Nasal cavity respiratory epithelium epithelial cell of viscerocranial mucosa (primary cell): ENCODE measurements at places on chromosomes 4 and X. TPM values are rescaled to one million over a fixed set of nuclear protein-coding genes. Genes with fewer than 3 reads are reported as not detected.

The OCRL gene
- 27.0 and 38.2 TPM in 2 replicates for total RNA-seq

The SYNPO2 gene
- total RNA-seq, result 0.34 and 2.6 TPM in 2 replicates

The SLC26A1 gene
- total RNA-seq, result under 0.01 and 0.07 TPM in 2 replicates

The ARR3 gene
- total RNA-seq, result not detected in 2 replicates

The JCHAIN gene
- total RNA-seq, result 0.34 TPM in 1 of 2 replicates, not detected in the other

The KLF8 gene
- total RNA-seq, result 2.1 and 12.4 TPM in 2 replicates

The STS gene
- total RNA-seq, result 0.34 and 7.6 TPM in 2 replicates

The RGN gene
- total RNA-seq, result under 0.01 and 0.28 TPM in 2 replicates

The NLGN4X gene
- total RNA-seq, result under 0.01 and 0.50 TPM in 2 replicates
